ENCODE measurements at places on chromosomes 16 and 17.

DNA sequence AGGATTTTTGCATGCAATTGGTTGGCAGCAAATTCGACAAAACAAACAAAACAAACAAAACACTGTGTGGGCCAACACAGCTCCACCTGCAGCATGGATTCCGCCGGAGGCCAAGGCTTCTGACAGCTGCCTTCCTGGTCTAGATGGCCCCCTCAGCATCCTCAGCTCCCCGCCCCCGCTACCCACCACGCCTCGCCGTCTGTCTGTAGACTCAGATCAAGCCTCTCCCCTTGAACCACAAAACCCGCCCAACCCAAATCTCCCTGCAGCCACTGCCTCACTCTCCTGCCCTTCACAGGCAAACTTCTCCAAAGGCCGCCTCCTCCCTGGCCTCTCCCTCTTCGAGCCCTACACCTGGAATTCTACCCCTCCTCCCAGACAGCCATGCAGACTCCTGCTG lies 57.9 kb downstream of the RTN4RL1 start:
- H3K27ac ChIP-seq = no peak overlapping the region
- no peaks in the 10 kb centered on the region for H3K4me1 ChIP-seq
- no peaks in the 10 kb centered on the region for H3K36me3 ChIP-seq
- no peak for DNase-seq
- no peaks in the 10 kb centered on the region for H3K27me3 ChIP-seq

DNA sequence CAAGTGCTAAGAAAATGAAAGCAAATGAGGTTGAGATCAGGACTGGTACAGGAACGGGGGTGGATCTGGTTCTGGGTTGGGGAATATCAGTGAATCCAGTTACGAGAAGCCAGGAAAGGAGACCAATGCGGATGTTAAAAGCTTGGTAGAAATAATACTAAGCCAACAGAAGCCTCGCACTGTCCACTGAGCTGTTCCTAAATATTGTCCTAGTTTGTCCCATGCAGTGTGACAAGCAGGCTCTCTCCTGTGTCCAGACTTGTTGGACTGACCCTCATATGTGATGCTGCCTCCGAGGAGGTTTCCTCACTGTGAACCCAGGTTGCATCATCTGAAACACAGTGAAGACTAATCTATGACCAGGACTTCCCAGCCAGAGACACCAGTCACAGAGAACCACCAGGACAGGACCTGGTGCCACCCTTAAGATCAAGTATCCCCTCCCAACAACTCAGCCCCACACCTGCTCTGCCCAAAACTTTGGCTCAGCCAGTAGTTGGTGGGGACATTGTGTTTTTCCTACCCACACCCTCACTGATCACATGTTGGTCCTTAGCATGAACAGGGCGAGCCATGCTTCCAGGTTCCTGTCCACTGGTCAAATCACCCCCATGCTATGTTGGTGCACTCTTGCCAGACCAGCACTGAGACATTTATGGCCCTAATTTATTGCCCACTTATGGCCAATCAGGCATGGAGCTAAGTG lies 32.7 kb upstream of the SCNN1B start:
- H3K4me3 ChIP-seq = no peak overlapping the region
- H3K27me3 ChIP-seq = no peaks in the 10 kb centered on the region
- H3K36me3 ChIP-seq = no peaks in the 10 kb centered on the region
- no peaks in the 10 kb centered on the region for H3K4me1 ChIP-seq

DNA sequence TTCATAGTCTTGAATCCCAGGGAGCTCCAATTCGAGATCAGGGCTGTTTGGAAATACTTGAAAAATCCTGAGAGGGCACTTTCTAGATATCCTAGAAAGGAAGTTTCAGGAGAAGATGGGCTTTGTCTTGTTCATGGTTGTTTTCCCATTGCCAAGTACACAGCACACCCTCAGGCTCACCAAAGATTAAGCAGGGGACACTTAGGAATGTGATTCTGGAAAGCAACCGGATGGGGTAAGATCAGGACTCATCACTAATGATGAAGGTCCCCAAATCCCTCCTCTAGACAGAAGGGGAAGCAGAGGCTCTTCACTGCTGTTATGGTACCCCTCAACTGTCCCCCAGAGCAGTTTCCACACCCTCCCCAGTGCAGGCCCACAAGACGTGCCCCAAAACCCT lies 40.7 kb downstream of the VAC14 start:
- H3K27ac ChIP-seq = peak overlapping the region; percentile 42
- no peaks in the 10 kb centered on the region for H3K27me3 ChIP-seq
- DNase-seq = no peak
- H3K36me3 ChIP-seq = 0 out of 2 replicates have a peak, but pooled peaks cover 13% of the 10 kb centered on the region

GRCh38 chr17:37475731-37476420 lies 13.8 kb upstream of the DUSP14 start:
- H3K27me3 ChIP-seq = no peaks in the 10 kb centered on the region
- H3K4me1 ChIP-seq = peaks cover 37% of the 10 kb centered on the region
- H3K4me3 ChIP-seq = no peak overlapping the region
- H3K36me3 ChIP-seq = peaks cover 78% of the 10 kb centered on the region
- DNase-seq = no peak

DNA sequence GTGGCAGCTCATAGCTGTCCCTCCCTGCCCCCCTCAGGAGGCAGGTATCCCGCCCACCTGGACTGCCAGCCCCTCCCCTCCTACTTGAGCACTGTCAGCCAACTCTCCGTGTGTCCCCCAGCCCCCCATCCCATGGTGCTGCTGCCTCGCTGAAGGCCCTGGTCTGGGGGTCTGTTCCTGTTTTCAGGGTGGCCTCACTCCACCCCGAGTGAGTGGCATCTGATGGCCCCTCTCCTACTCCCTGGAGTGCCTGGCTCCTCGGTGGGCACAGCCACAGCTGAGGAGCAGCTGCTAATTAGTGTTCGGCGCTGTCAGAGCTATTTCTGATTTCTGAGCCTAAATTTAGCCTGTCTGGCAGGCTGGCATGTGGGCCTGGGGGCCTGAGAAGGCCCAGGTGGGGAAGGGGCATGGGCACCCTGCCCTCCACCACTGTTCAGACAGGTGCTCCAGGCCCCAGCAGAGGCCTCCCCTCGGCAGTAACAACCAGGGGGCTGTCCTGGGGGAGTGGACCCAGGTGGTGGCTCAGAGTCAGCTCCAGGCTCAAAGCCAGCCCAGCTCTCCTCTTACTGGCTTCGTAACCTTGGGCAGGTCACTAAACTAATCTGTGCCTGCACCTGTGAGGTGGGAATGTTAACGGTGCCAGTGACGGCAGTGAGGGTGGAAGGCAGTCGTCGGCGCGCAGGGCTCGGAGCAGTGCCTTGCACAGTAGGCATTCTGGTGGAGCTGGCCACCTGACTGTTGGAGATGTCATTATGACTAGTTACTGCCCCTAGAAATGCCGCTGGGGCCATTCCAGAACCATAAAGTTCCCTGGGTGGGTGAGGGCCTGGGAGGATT lies 6.5 kb downstream of the FMNL1 start:
- H3K27me3 ChIP-seq = no peaks in the 10 kb centered on the region
- peaks cover 58% of the 10 kb centered on the region for H3K4me1 ChIP-seq
- no peak overlapping the region for H3K4me3 ChIP-seq
- H3K27ac ChIP-seq = peak overlapping the region; percentile 63

DNA sequence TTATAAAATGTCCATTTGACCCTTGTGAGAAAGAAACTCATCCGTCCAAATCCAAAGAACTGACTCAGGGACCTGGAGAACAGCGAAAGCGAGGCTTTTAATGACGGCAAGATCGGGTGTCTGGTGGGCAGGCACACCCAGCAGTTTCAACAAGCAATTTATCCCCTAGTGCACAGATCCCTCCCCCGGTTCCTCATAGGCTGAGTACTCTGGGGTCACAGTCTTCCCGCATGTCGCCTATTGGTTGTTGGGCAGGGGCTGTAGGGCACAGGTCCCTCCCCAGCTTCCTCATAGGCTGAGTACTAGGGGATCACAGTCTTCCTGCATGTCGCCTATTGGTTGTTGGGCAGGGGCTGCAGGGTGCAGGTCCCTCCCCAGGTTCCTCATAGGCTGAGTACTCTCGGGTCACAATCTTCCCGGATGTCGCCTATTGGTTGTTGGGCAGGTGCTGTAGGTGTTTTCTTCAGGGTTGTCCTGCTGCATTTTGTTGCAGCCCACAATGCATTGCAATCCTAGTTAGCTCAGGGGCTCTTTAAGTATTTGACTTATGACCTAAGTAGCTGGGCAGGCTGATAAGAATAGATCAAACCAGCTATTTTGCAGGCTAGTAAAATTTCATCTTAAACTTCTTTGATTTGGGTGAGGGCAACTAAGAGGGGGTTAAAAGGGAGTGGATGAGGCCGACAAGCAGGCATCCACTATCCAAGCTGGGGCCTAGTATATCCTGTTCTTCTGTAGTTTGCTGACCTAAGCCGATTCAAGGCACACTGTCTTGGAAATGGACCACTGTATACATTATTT lies 3.6 kb upstream of the UTS2R start:
- no peak for DNase-seq
- H3K36me3 ChIP-seq = no peaks in the 10 kb centered on the region
- H3K4me1 ChIP-seq = no peaks in the 10 kb centered on the region
- no peak overlapping the region for H3K27ac ChIP-seq
- no peak overlapping the region for H3K4me3 ChIP-seq

DNA sequence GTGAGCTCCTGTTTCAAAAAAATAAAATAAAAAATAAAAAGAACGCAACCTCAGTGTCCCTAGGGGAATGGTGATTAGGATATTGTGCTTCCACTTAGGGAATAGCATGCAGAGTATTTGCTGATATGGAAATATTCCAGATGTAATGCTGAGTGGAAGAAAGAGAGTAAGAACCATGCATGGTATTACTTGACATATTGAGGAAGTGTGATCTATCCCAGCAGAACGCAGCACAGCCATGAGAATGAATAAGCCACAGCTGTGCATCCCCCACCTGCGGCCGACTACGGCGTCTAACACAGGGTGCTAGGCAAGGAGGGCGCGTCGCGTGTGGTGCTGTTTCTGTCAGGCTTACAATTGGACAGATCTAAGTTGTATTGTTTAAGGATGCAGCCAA lies 49.5 kb downstream of the FOXK2 start:
- H3K4me1 ChIP-seq = no peaks in the 10 kb centered on the region
- no peaks in the 10 kb centered on the region for H3K27me3 ChIP-seq
- H3K27ac ChIP-seq = no peak overlapping the region

GRCh38 chr17:50055055-50055425 lies 870 bp upstream of the ITGA3 start:
- H3K4me1 ChIP-seq = peaks cover 55% of the 10 kb centered on the region
- H3K27ac ChIP-seq = peak overlapping the region; percentile 100
- no peaks in the 10 kb centered on the region for H3K27me3 ChIP-seq

- H3K4me1 ChIP-seq = no peaks in the 10 kb centered on the region
- no peak overlapping the region for H3K27ac ChIP-seq
- H3K4me3 ChIP-seq = no peak overlapping the region
- no peaks in the 10 kb centered on the region for H3K27me3 ChIP-seq
- no peak for DNase-seq
Observed at GRCh38 chr16:86533767-86534351, 21.2 kb downstream of the MTHFSD start.

GRCh38 chr17:80738020-80738808 lies 193.6 kb downstream of the RPTOR start:
- H3K4me3 ChIP-seq = no peak overlapping the region
- no peaks in the 10 kb centered on the region for H3K4me1 ChIP-seq
- peaks cover 16% of the 10 kb centered on the region for H3K36me3 ChIP-seq
- no peak overlapping the region for H3K27ac ChIP-seq
- H3K27me3 ChIP-seq = no peaks in the 10 kb centered on the region
- no peak for DNase-seq

DNA sequence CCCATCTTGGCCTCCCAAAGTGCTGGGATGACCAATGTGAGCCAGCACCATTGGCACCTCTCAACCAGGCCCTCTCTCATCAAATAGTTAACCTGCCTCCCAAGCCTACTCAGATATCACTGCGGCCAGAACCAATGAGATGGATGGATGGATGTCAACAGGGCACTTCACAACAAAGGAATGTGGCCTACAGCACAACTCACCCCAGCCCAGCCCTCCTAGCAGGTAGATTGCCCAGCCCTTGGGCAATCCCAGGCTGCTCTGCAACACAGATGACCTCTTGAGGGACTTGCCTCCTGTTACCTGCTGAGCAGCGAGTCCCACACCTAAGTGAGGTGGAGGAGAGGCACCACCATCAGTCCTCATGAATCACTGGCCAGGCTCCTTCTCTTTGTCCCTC lies 22.6 kb upstream of the KIFC3 start:
- peak overlapping the region; percentile 52 for H3K27ac ChIP-seq
- no peaks in the 10 kb centered on the region for H3K27me3 ChIP-seq
- DNase-seq = no peak
- peaks cover 27% of the 10 kb centered on the region for H3K4me1 ChIP-seq
- no peak overlapping the region for H3K4me3 ChIP-seq

- H3K4me1 ChIP-seq = peaks cover 5% of the 10 kb centered on the region
- H3K36me3 ChIP-seq = peaks cover 37% of the 10 kb centered on the region
- no peak for DNase-seq
- H3K27ac ChIP-seq = no peak overlapping the region
- no peaks in the 10 kb centered on the region for H3K27me3 ChIP-seq
Observed at GRCh38 chr16:71880176-71880575, 3.8 kb downstream of the ZNF821 start.

DNA sequence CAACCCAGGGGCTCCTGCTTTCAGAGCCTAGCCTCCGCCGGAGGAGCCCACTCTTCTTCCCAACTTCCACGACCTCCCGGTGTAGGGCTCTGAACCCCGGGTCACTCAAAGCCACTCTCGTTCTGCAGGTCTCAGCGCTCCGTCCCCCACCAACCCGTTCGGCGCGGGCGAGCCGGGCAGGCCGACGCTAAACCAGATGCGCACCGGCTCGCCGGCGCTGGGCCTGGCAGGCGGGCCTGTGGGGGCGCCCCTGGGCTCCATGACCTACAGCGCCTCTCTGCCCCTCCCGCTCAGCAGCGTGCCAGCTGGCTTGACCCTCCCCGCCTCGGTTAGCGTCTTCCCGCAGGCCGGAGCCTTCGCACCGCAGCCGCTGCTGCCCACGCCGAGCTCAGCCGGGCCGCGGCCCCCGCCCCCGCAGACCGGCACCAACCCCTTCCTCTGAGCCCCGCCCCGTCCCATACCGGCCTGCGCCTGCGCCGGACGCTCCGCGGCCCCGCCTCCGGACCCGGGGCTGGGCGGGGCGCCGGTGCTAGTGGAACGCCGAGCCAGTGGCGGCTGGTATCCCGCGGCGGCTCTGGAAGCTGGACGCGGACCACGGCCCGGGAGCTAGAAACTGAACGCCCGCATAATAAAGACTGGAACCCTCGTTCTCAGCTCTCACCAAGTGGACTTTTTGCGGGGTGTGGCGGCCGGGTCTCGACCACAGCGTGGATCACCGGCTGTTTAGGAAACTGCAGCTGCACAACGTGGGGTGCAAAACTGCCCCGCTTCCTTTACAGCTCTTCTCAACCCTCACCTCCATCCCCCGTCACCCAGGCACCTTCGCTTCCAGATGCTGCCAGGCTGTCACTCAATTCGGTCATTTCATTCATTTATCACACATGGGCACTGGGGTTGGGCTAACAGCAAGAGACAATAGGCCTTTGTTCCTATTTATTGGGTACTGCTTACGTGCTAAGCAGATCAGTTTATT lies 5.0 kb upstream of the SPATA20 start:
- peaks cover 25% of the 10 kb centered on the region for H3K4me1 ChIP-seq
- H3K4me3 ChIP-seq = peak overlapping the region; percentile 21
- peaks cover 27% of the 10 kb centered on the region for H3K36me3 ChIP-seq
- peak; percentile 86 for DNase-seq
